ENCODE measurements at places on chromosomes 4 and X.
A peak's percentile ranks its signal among the peaks of the same experiment; 100 is the strongest.

DNA sequence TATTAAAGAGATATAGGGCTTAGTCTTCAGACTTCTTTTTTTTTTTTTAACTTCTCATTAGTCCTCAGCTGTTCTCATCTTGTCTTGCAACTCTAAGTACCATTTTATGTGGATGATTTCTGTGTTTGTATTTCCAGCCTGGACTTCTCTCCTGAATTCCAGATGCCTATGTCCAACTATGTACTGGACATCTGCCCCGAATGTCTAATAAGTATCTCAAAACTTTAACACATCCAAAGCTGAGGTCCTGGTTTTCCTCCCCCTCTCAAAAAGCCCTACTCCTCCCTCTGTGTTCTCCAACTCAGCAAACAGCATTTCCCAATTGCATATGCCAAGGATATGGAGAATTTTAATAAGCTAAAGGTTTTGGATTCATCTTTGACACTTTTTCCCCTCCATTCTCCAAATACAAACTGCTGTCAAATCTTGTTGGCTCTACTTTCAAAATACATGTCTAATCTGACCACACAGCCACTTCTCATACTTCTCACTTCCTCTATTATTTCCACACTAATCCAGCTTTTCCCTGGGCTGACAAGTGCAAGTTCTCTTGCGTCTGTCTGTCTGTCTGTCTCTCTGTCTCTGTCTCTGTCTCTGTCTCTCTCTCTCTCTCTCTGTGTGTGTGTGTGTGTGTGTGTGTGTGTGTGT is 79.8 kb downstream of the CLCN5 start:
- DNase-seq, result no peak

DNA sequence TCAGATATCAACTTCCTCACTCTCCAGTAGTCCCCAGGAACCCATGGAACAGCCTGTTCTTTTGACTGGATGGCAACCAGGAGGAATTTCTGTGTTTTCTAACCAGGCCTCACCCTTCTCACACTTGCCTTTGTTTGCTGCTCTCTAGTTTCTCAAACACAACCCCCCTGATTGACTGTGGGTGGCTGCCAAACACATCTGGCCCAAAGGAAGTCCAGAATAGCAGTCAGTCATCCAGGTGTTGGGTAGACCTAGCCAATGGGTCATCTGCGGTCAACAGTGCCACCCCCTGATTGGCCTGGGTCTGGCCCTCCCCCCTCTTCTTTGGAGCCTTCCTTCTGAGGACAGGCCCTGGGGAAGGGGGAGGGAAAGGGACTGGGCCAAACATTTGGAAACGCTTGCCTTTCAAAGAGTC is 53.7 kb downstream of the MSX1 start:
- no peak for DNase-seq

GRCh38 chrX:10847333-10847732 is 226.9 kb upstream of the MID1 start:
- DNase-seq, result no peak

DNA sequence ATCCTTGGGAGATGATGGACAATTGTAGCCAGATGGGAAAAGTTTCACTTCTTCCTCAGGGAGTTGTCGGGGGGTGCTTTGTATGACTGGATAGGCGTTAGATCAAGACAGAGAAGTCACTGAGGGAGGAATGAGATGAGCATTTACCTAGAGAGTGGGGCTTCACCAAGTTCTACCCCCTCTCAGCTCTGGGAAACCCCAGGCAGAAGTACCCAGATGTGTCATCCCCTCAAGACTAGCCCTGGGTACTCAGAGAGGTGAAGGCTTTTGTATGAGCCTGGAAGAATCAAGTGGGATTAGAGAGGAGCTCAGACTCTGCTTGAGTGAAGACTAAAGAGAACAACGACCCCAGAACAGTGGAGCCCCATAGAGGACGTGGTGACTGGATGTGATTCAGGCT is 1.9 kb downstream of the MAGEB1 start:
- DNase-seq, result no peak

GRCh38 chr4:8160572-8160971 is 2.0 kb upstream of the ABLIM2 start:
- DNase-seq, result no peak

- DNase-seq, result no peak
These were observed 2603.2 kb downstream of the PCDH7 start for GRCh38 chr4:33323393-33323792.

- DNase-seq, result no peak
These were observed at the start of gene MXD4 for GRCh38 chr4:2261853-2262144. TSS of gene MXD4 (minus strand) at chr4:2262109. CDS start at chr4:2261980, 129 bp downstream.

GRCh38 chr4:47531241-47531953 is 46.3 kb downstream of the ATP10D start:
- no peak for DNase-seq

- DNase-seq, result no peak
These were observed 285.4 kb downstream of the UNC5C start for GRCh38 chr4:95263391-95263790.

GRCh38 chr4:20395160-20395773 is 143.6 kb downstream of the SLIT2 start:
- peak; percentile 42 for DNase-seq

DNA sequence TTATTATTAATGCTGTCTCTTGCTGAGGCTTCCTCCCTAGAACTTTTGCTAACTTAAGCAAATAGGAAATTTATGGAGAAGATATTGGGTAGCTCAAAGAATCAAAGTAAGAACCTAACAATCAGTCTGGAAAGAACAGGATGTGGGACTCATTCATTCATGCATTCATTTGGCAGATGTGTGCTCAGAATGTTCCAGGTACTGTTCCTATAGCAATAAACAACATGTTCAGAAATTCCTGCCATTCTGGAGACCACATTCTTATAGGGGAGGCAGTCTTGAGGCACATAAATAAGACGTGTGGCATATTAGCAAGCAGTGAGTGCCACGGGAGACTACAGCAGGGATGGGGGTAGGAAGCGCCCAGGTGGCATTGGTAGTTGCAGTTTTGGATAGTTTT is 5.0 kb downstream of the GRK4 start:
- no peak for DNase-seq

DNA sequence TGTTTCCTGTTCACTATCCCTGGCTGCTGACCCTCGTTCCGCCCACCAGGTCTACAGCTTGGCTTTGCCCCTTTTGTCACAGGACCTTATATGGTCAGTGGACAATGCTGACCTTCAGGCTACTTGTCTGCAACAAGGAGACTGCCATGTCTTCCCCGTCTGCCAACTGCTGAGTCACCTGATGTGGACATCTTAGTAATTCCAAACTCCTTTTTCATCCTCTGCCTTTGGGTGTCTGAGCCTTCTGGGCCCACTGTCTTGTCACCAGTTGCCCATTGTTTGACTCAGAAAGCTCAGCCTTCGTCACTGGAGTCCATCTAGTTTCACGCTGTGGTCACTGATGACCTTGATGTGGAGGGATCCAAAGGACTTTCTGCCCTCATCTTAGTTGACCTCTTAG is 30.2 kb downstream of the GPRIN3 start:
- no peak for DNase-seq

DNA sequence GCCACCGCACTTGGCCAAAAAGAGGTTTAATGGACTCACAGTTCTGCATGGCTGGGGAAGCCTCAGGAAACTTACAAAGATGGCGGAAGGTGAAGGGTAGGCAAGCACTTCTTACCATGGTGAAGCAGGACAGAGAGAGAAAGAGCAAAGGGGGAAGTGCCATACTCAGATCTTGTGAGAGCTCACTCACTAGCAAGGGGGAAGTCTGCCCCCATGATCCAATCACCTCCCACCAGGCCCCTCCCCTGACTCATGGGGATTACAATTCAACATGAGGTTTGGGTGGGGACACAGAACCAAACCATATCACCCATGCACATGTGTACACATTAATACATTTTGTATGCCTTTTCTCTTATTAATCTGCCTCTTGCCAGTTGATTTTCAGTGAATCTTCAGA is 77.2 kb upstream of the HSD17B10 start:
- DNase-seq, result no peak

GRCh38 chrX:38618180-38618579 is 56.8 kb downstream of the TSPAN7 start:
- DNase-seq, result no peak

DNA sequence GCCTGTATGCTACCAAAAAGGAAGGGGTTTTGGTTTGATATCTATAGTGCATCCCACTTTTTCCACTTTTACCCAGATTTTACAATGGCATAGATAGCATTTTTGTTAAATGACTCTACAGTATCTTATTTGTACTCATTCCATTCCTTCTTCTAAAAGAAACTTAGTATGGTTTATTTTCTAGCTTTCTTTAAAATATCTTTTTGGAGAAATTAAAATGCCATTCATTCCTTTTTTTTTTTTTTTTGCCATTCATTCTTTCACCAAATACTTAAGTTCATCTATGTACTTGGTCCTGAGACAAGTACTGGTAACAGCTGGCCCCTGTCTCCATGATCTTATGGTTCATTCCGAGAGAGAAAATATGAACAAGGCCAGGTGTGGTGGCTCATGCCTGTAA is 49.1 kb downstream of the MID1 start:
- no peak for DNase-seq

DNA sequence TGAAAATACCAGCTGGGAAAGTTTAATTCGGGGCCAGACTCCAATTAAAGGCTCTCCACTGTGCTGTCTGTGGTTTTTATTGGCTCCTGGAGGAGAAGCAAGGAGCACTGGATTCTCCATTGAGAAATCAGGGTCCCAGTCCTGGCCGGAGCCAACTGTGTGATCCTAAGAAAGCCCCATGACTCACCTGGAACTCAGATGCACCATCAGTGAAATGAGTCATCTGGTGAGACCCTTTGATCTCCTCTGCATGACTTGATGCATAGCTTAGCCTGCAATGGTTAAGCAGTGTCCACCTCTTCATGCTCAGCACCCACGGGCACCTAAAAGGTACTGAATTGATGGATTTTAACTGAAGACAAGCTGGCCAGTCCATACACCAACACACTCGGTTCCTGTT is 119.2 kb upstream of the VCX3B start:
- no peak for DNase-seq

DNA sequence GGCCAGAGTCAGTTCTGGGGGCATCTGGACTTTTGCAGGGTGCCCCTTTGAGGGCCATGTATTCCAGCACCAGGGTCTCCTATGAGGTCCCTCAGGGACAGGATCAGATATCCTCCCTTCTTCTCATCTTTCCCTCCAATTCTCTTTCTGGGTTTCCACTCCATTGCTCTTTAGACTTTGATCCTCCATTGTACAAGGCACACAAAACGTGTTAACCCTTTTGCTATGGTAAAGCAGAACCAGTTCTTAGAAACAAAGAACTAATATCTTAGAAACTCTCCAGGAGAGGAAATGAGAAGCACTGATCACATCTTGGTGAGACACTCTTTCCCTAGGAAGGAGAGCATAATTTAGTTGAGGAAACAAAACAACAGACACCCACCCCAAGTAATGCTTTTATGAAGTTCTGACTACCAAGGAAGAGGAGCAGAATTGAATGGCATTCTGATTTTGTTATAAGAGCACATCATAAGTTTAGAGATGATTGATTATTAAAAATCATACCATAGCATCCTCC is 200.7 kb upstream of the NPY2R start:
- no peak for DNase-seq

DNA sequence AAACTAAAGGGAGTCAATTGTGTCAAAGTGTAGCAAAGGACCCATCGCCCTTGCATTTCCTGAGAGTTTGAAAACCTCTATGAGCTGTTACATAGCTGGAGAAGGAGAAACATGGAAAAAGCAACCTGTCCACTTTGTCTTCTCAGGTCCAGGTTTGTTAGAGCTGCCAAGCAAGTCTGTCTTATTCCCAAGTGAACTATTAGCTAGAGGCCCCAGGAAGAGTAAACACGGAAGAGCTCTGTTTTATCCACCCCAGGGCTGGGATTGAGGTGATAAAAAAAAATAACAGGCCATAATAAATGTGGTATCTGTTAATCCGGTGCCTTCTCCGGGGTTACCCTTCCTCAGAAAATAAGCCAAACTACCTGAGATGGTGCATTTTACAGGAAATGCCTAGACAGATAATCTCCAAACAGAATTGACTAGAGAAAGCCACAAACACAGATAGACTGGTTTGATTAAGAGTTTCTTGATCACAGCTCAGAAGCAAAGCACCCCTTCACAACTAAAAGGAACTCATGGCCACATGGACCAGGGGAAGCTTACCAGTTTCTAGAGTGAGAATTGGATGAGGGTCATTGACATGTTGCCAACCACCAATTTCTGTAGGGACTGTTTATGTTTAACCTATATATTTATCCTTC is 35.9 kb upstream of the RELL1 start:
- no peak for DNase-seq

GRCh38 chr4:68218044-68218443 is 27.4 kb downstream of the TMPRSS11B start:
- no peak for DNase-seq

DNA sequence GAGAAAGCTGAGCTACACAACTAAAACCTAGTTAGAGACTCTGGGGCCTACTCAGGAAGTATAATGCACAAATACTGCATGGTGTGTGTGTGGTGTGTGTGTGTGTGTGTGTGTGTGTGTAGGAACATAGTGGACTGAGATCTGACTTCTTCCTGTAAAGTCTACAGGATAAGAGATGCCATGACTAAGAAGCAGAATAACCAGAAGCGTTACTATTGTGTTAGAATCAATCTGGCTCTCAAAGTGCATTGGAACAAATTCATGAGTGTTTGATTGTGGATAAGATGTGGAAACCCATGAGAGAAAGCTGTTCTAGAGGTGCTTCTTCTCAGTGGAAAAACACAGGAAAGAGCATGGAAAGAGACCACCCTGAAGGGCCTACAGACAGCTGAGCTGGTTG is 302.1 kb downstream of the INPP4B start:
- DNase-seq, result no peak

GRCh38 chr4:134201216-134202161 is at the start of gene PABPC4L:
TSS of gene PABPC4L (minus strand) at chr4:134201789. CDS start at chr4:134201019, 770 bp downstream.
- DNase-seq, result peak; percentile 68

DNA sequence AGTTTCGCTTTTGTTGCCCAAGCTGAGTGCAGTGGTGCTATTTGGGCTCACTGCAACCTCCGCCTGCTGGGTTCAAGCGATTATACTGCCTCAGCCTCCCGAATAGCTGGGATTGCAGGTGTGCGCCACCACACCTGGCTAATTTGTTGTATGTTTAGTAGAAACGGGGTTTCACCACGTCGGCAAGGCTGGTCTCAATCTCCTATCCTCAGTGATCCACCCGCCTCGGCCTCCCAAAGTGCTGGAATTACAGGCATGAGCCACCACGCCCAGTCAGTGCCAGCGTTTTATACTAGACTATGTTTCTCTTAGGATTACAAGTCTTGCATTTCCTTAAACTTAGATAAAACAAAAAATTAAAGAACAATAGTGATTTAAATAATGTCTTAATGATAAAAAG is 13.0 kb downstream of the KLF3 start:
- no peak for DNase-seq

- DNase-seq, result no peak
These were observed 316.3 kb downstream of the TMA16 start for GRCh38 chr4:163810755-163811154.
